SHP77 (cell line): ENCODE measurements at places on chromosomes 1 and 21.

GRCh38 chr21:46121286-46122221 lies 23.6 kb downstream of the COL6A2 start:
- DNase-seq: no peak

DNA sequence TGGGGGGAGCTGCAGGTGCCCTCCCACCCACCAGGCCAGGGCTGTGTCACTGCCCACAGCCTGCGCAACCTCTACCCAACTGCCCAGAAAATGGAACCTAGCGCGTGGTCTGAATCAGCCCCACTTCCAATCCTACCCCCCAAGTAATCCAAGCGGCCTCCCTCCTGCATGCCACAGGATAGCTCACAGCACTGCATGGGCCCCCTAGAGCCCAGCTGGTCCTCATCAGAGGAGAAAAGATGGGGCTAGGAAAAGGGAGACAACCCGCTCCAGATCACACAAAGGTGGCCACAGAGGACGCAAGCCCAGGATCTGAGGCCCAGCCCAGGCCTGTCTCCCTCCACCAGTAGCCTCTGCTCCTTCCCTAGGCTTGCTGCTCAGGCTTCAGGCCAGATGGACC lies 6.2 kb downstream of the ADGRB2 start:
- DNase-seq: no peak

GRCh38 chr1:222375701-222376100 lies 172.2 kb downstream of the HHIPL2 start:
- DNase-seq: no peak

DNA sequence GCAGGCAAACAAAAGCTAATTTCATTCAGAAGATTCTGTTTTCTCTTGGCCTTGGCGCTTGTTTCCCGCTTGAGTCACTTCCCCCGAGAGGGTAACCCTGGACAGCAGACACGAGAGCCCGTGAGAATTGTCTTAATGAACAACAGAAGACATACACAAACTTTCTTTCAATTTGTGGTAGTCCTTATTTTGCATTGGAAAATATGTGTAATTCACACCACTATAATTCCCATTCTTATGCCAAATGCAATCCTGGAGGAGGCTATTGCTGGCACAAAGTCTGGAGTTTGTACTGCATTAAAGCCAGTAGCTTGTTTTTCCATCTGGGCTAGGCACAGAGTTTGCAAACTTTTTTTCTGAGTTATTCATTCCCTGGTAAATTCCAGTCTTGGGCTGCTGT lies 109.8 kb upstream of the IVNS1ABP start:
- DNase-seq: no peak

- no peak for DNase-seq
Measured at GRCh38 chr1:13781907-13782633, 82.1 kb downstream of the PRDM2 start.

- no peak for DNase-seq
Measured at GRCh38 chr1:220430586-220430985, 97.3 kb upstream of the MARK1 start.

GRCh38 chr1:172241540-172241939 lies 178.9 kb upstream of the C1orf105 start:
- DNase-seq: no peak

DNA sequence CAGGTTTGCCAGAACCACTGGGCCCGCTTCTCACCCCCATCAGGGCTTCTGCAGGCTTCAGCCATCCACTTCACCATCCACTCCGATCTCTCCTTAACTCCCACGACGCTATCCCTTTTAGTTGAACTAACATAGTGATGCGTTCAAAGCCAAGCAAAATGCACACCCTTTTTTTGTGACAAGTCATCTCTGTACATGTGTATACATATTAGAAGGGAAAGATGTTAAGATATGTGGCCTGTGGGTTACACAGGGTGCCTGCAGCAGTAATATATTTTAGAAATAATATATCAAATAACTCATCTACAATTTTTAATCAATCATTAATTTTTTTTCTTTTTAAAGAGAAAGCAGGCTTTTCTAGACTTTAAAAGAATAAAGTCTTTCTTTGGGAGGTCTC lies 114.6 kb downstream of the NBPF12 start:
- no peak for DNase-seq

- no peak for DNase-seq
Measured at GRCh38 chr21:35236090-35236489, 187.0 kb upstream of the RUNX1 start.

DNA sequence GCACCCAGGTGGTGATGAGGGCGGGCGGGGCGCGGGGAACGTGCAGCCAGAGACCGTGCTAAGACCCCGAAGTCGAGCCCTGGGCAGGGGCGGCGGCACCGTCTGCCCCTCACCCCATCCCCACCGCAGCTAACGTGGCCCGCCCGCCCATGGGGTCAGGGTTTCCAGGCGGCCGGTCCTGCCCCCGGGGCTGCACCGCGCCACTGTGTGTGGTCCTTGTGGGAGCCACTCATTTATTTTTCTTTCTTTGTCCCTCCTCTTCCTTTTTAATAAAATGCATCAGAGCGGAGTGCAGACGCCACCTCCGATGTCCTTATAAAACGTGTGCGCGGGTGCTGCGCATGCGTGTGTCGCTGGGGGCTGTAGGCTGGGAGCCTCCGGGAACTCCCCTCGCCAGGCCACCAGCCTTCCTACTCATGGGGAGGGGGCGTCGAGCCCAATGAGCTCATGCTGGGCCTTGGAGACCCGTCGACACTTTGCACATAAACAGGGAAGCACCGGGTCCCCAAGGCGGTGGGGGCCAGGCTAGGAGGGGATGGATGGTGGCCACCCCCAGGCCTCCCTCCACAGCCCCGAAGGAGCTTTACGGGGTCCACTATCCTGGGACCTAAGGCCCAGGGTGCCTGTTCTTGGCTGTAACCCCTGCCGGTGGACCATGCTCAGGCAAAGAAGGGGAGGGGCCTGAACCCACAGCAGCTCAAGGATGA lies 59.9 kb downstream of the WNT9A start:
- no peak for DNase-seq

DNA sequence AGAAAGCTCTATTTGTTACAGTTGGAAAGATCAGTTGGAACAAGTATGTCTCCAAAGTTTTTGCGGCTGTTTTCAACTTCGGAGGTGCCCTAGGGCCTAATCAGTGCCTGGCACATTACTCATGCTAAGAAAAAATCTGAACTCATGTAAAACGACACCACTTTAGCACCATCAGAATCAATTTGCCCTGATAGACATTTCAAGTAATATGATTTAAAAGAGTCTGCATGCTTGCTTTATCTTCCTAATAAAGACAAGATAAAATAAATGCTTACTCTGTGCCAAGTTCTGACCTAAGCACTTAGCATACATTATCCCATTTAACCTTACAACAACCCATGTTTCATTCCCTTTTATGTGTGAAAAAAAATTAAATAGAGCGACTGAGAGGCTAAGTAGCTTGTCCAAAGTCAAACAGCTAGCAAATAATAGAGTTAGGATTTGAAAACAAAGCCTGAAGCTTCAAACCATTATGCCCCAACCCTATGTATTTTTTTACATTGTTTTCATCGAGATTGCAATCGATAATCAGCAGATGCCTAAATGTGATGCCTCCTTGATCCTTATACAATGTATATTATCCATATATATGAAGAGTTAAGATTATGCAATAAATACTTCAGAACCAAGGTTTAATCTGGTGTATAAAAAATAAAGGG lies 91.3 kb downstream of the DENND1B start:
- DNase-seq: no peak

DNA sequence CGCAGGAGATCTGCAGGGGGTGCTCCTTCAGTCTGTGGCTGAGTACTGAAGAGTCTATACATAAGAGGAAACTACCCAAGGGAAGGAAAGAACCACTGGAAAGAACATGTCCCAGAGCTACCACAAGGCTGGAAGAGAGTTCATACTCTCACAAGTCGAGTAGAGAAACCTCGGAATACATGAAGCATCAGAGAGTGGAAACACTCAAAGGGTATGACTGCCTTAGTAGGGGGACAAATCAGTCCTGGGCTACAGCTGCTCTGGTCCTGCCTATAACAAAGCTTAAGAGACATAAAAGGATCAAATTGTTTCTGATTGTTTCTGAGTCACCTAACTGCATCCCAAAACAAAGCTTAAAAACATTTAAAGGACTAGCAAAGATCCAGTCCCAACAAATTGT lies 27.4 kb downstream of the TMEM50B start:
- DNase-seq: no peak

GRCh38 chr1:230826166-230826875 lies 42.0 kb downstream of the C1orf198 start:
- DNase-seq: no peak

GRCh38 chr1:118988186-118989005 lies at the start of gene TBX15:
Gene TBX15 (minus strand): TSS chr1:118988343. CDS start chr1:118987795, 548 bp downstream.
- no peak for DNase-seq

- no peak for DNase-seq
Measured at GRCh38 chr1:76066394-76066793, 8.2 kb upstream of the ST6GALNAC3 start.

- no peak for DNase-seq
Measured at GRCh38 chr1:9395018-9395417, 102.3 kb downstream of the SPSB1 start.

- DNase-seq: no peak
Measured at GRCh38 chr1:234967121-234967520, 161.5 kb downstream of the TOMM20 start.

DNA sequence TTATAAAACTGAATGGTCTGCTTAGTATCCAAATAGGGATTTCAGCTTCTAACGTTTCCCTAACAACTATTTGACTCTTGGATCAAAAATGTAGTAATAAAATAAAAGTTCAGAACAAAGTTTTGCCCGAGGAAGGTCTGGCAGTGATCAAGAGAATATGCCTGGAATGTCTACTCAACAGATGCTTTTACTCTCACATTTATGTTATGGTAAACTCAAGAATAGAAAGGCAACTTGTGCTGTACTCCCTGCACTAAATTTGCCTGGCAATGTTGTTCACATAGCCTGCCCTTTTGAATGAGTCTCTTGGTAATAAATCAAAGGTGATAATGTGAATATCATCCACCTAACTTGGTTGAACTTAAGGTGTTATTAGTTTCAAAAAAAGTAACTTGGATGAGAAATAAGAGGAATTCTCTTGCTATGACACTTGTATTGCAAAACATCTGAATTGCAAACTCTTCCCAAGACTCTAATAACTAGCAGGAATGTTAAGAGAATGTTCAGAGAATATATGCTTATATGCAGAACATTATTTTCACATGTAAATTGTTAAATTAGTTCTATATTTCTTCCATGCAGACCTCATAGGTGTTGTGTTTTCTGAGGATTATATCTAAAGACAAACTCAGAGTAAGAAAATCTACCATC lies 215.8 kb downstream of the COL24A1 start:
- DNase-seq: no peak

- DNase-seq: no peak
Measured at GRCh38 chr1:176733661-176734060, 270.7 kb downstream of the PAPPA2 start.
